GM23338 (cell line): ENCODE measurements at places on chromosomes 11 and 22. TPM values are rescaled to one million over a fixed set of nuclear protein-coding genes. Genes with fewer than 3 reads are reported as not detected.
A peak's percentile ranks its signal among the peaks of the same experiment; 100 is the strongest.

DNA sequence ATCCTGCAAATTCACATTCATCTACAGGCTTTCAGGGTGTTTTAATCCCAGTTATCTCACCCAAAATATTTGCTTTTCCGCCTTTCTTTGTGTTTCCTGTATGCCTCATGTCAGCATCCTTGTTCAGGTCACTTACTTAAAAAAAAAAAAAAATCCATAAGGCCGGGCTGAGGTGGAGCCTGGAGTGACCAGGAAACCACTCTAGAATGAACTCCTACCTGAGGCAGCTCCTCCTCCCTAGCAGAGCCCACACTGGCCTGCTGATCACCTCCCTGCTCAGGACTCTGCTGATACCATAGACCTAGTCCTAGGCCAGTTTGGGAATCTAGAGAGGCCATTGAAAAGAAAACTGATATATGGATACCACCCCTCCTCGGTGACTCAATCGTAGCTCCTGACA lies 8.7 kb upstream of the DGAT2 start:
- DNase-seq: no peak
- H3K36me3 ChIP-seq: no peaks in the 10 kb centered on the region
- H3K27me3 ChIP-seq: no peaks in the 10 kb centered on the region
- no peak overlapping the region for H3K27ac ChIP-seq
- H3K4me3 ChIP-seq: no peak overlapping the region

DNA sequence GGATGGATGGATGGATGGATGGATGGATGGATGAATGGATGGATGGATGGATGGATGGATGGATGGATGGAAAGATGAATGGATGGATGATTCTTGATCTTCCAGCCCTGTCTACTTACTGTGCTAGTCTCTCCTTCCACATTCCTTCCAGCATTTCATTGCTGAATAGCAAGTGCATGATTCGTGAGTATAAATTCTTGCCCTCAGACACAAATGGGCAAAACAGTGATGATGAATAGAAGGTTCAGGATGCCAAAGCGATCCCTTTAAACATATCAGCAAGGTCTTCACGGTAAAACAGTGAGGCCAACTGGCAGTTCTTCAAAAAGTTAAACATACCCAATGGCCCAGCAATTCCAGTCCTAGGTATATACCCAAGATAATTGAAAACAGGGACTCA lies 400.2 kb downstream of the MN1 start:
- no peaks in the 10 kb centered on the region for H3K4me1 ChIP-seq
- H3K4me3 ChIP-seq: no peak overlapping the region
- no peak overlapping the region for H3K27ac ChIP-seq
- H3K27me3 ChIP-seq: no peaks in the 10 kb centered on the region

GRCh38 chr11:73312851-73313327 lies 4.8 kb downstream of the ARHGEF17 start:
- H3K27me3 ChIP-seq: peaks cover 15% of the 10 kb centered on the region
- H3K27ac ChIP-seq: no peak overlapping the region
- H3K4me3 ChIP-seq: no peak overlapping the region
- no peaks in the 10 kb centered on the region for H3K36me3 ChIP-seq
- peaks cover 3% of the 10 kb centered on the region; the same call in 1 of the 2 replicates for H3K4me1 ChIP-seq

DNA sequence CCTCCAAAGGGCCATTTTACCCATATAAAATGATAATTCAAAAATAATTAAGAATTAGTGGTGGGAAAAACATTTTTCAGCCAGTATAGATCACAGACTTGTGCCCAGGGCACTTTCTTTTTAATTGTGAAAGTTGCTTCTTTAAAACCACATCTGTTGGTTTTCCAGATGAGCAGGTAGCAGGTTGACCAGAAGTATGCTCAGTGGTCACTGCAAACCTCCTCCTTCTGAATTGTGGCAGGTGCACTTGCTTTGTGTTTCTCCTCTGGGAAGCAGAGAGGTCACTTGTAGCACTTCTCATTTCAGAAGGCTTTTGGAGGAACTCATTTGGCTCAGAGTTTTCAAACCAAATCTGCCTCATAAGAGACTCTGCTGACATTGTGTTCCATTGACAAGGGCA lies 24.6 kb upstream of the CWF19L2 start:
- DNase-seq: no peak
- H3K4me3 ChIP-seq: no peak overlapping the region
- H3K27ac ChIP-seq: no peak overlapping the region
- no peaks in the 10 kb centered on the region for H3K36me3 ChIP-seq

DNA sequence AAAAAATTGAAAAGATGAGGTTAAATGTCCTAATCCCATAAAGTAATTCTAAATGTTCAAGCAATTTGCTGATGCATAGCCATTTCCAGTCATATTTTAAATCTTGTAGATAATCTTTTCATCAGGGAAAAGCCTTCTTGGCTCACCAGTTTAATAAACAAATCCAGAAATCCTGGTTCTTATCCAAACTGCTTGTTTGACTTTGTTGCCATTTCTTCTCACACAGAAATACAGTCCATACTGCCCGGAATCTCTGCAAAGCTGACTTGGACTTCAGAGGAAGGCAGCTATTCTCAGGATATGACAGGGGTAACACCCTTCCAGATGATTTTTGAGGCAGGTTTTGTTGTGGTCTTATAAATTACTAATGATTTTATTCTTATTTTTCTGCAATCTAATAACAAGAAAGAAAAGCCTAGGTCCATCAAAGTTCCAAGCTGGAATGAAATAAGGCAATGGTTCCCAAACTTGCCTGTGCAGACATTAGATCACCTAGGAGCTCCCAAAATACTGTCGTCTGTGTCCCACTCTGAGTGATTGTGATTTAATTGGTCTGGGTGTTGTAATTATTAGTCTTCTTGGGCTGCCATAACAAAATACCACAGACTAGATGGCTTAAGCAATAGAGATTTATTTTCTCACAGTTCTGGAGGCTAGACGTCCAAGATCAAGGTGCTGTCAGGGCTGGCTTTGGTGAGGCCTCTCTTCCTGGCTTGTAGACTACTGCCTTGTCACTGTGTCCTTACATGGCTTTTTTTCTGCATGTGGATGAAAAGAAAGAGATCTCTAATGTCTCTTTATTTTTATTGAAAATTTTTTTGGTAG lies 55.1 kb upstream of the RCE1 start:
- H3K4me3 ChIP-seq: no peak overlapping the region
- no peaks in the 10 kb centered on the region for H3K27me3 ChIP-seq
- H3K4me1 ChIP-seq: no peaks in the 10 kb centered on the region
- no peaks in the 10 kb centered on the region for H3K36me3 ChIP-seq

DNA sequence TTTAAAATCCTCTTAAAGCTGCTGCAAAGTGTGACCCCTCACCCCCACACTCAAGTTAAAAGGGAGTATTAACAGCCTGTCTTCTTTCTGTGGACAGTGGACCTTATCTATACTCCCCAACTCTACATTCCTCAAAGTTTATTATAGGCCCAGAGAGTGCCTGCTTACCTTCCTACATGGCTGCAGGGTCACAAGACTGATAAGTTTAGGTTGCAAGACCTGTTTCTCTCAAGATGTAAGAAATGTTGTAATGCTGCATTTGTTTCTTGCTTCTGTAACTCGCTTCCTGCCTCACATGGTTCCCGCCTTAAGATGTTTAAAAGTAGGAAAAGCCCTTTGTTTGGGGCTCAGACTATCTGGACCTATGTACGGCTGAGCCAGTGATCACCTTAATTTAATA lies 10.1 kb upstream of the NXPE1 start:
- H3K36me3 ChIP-seq: no peaks in the 10 kb centered on the region
- no peak for DNase-seq

- peaks cover 19% of the 10 kb centered on the region for H3K36me3 ChIP-seq
- peaks cover 6% of the 10 kb centered on the region; the same call in 1 of the 2 replicates for H3K4me1 ChIP-seq
- DNase-seq: no peak
- no peak overlapping the region for H3K4me3 ChIP-seq
- H3K27me3 ChIP-seq: no peaks in the 10 kb centered on the region
Observed at GRCh38 chr22:31271485-31271884, 20.8 kb downstream of the PIK3IP1 start.

- no peak overlapping the region for H3K4me3 ChIP-seq
- peak; percentile 69 for DNase-seq
- H3K36me3 ChIP-seq: no peaks in the 10 kb centered on the region
Observed at GRCh38 chr11:113553235-113553634, 78.0 kb upstream of the DRD2 start.

GRCh38 chr11:43998308-43998707 lies 49.5 kb upstream of the ACCSL start:
- no peak overlapping the region for H3K4me3 ChIP-seq
- H3K27me3 ChIP-seq: no peaks in the 10 kb centered on the region
- H3K4me1 ChIP-seq: no peaks in the 10 kb centered on the region
- no peaks in the 10 kb centered on the region for H3K36me3 ChIP-seq
- no peak overlapping the region for H3K27ac ChIP-seq
- DNase-seq: no peak

- H3K27ac ChIP-seq: no peak overlapping the region
- no peaks in the 10 kb centered on the region for H3K36me3 ChIP-seq
- no peaks in the 10 kb centered on the region for H3K27me3 ChIP-seq
- H3K4me3 ChIP-seq: no peak overlapping the region
- H3K4me1 ChIP-seq: no peaks in the 10 kb centered on the region
- DNase-seq: no peak
Observed at GRCh38 chr11:14813516-14813915, 78.5 kb downstream of the CYP2R1 start.

GRCh38 chr11:27839226-27839913 lies 139.1 kb upstream of the BDNF start:
- peak; percentile 52 for DNase-seq
- H3K4me3 ChIP-seq: no peak overlapping the region
- no peak overlapping the region for H3K27ac ChIP-seq
- H3K4me1 ChIP-seq: no peaks in the 10 kb centered on the region
- H3K27me3 ChIP-seq: no peaks in the 10 kb centered on the region

GRCh38 chr11:69486056-69486772 lies 4.8 kb downstream of the LINC01488 start:
- H3K4me1 ChIP-seq: no peaks in the 10 kb centered on the region
- H3K27ac ChIP-seq: no peak overlapping the region
- no peak for DNase-seq
- no peak overlapping the region for H3K4me3 ChIP-seq
- no peaks in the 10 kb centered on the region for H3K36me3 ChIP-seq

GRCh38 chr22:19615867-19616581 lies 91.8 kb upstream of the CLDN5 start:
- no peak overlapping the region for H3K27ac ChIP-seq
- H3K4me3 ChIP-seq: no peak overlapping the region
- peaks cover 7% of the 10 kb centered on the region for H3K4me1 ChIP-seq

- DNase-seq: no peak
- no peaks in the 10 kb centered on the region for H3K36me3 ChIP-seq
- H3K27ac ChIP-seq: no peak overlapping the region
Observed at GRCh38 chr11:29321293-29322132, 695.3 kb downstream of the KCNA4 start.

GRCh38 chr11:63811522-63811921 lies 1.7 kb upstream of the SPINDOC start:
- DNase-seq: no peak
- H3K4me1 ChIP-seq: peaks cover 30% of the 10 kb centered on the region
- no peak overlapping the region for H3K27ac ChIP-seq
- peak overlapping the region; percentile 83; the same call in 1 of the 2 replicates for H3K4me3 ChIP-seq
- peaks cover 7% of the 10 kb centered on the region for H3K27me3 ChIP-seq
- H3K36me3 ChIP-seq: peaks cover 6% of the 10 kb centered on the region

DNA sequence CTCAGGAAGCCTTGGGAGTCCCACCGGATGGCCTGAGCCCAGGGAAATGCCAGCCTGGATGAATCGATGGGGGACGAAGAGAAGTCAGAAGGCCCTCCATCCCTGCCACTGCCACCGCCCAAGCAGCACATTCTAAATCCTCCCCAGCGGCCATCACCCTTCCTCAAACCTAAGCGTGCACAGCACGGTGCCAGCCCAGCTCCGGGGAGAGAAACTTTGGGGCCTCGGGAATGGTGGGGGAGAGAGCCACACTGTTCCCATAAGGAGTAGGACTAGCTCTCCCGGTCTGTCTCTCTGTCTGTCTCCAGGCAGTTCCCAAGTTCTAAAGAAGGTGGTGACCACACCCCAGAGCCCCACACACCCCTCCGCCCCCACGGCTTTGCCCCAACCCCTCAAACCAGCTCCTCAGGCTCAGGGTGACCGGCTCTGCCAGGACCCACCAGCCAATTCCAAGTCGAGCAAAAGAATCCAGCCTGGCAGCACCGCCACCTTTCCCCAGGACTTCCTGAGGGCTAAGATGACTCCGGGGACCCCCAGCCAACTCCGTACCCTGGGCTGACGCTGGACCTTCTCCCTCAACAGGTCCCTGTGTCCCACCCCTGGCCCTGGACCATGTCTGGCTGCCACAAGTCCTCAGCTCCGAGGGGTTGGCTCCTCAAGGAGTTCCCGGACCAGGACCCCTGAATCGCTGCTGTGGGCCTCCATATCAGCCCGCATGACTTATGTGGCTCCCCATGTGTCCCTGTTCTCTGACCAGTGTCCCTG lies 2.7 kb downstream of the AHNAK start:
- H3K27me3 ChIP-seq: peaks cover 77% of the 10 kb centered on the region
- no peak overlapping the region for H3K27ac ChIP-seq

DNA sequence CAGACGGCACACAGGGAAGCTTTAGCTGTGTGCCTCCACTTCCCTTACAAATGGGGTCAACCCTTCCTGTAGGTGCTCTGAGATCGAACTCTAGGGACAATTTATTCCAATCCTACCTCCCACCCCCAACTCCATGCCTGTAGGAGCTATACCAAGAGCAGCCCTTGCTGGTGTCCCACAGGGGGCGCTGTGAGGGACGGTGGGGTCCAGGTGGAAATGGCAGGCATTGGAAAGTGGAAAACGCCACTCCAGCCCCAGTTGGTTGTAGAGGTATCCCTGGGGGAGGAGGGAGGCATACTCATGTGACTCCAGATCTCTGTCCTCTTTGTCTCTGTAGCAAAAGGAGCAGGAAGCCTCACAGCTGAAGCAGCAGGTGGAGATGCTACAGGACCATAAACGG lies 161.3 kb downstream of the MYO18B start:
- DNase-seq: peak; percentile 85
- no peaks in the 10 kb centered on the region for H3K27me3 ChIP-seq
- H3K27ac ChIP-seq: no peak overlapping the region

OR2D2 gene
- total RNA-seq: 0.24 and 1.3 TPM in 2 replicates

UPK3A gene
- 0.89 TPM in 1 of 2 replicates, not detected in the other for total RNA-seq

OR1S1 gene
- not detected in 2 replicates for total RNA-seq

KDM4E gene
- not detected in 2 replicates for total RNA-seq

CCDC116 gene
- 0.14 TPM in 1 of 2 replicates, not detected in the other for total RNA-seq

SHANK3 gene
- total RNA-seq: 4.9 and 5.1 TPM in 2 replicates

OR10A2 gene
- total RNA-seq: not detected in 2 replicates

PGA4 gene
- 3.7 TPM in 1 of 2 replicates, not detected in the other for total RNA-seq

CDPF1 gene
- total RNA-seq: 14.5 and 14.8 TPM in 2 replicates

ZDHHC13 gene
- total RNA-seq: 27.7 and 30.0 TPM in 2 replicates
